ENCODE measurements at places on chromosomes 4 and X.

GRCh38 chrX:18377796-18378195 is 23.3 kb upstream of the SCML2 start:
- DNase-seq = peak; percentile 1

GRCh38 chr4:152540293-152540674 is 4.4 kb upstream of the FBXW7 start:
- no peak for DNase-seq

DNA sequence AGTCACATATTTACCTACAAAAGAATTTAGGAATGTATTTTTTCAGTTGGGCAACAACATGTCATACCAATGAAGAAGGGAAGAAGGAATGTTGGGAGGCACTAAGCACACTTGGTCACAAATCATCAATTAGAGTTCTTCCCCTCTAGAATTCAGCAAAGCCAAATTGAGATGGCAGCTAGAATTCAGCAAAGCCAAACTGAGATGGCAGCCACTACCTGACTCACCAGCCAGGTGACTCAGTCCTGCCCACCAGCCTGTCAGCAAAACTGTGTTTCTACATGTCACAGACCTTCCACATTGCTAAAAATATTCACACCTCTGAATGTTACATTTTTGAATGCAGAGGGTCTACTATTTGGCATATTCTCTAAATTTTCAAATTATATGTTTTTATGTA is 63.2 kb upstream of the NOCT start:
- no peak for DNase-seq

DNA sequence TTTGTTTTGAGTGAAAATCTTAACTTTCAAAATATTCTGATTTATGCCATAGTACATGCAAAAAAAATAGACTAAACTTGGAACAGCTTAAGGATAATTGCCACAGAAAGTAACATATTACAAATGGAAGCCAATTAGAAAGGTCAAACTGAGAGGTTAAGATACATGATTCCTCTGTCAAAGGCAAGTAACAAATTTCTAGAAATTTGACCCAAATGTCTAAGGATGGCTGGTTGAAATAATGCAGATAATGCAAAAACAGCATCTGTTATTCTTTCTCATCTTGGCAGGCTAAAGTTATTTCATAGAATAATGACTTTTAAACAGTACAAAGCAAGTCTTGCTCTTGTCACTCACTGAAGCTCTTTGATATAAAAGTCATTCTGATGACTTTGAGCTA is 10.5 kb downstream of the FGF5 start:
- no peak for DNase-seq

GRCh38 chrX:11111037-11111851 is at the start of gene HCCS:
TSS of gene HCCS (plus strand) at chrX:11111332. CDS start at chrX:11112061, 729 bp downstream.
- DNase-seq = peak; percentile 75

DNA sequence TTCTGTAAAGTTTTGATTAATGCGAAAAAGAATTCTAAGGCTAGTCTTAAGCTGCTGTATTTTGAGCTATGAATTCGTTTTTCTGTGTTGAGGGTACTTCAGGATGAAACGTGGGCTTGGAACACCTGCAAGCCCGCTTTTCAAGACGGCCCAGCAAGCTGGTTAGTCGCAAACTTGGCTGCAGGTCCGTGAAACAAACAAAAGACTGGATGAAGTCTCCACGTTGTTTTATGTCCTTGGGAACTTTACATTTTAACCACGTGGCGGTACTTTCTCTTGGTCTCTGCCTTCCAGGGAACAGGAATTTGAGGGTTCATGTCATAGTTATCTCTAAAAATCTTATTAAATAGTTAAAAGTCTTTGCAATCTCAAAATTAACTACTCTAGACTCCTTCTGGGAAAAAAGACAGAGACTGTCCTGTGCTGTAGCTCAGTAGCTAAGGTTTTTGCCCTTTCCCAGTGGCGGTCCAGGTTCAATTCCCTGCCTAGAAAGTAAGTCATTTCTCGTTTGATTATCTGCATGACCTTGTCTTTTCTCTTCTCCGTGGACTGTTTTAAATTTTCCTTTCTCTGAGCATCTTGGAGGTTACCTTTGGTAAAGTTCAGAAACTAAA is 21.0 kb downstream of the TENM3 start:
- DNase-seq = no peak

DNA sequence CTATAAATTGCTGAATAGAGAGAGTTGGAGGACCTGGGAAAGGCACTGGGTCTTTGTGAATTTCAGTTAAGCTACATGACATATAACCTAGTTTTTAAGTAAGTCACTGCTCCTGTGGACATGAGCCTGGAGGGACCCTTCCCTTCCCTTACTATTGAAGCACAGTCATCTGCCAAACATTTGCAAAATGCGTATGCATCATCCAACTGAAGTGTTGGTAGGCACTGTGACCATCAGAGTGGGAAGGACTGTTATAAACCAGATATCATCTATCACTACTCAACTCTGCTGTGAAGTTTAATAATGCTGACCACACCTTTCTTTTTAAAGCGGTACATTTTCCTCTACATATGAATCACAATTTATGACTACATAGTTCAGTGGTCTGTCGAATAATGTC is 5.2 kb downstream of the GABRA3 start:
- DNase-seq = no peak

DNA sequence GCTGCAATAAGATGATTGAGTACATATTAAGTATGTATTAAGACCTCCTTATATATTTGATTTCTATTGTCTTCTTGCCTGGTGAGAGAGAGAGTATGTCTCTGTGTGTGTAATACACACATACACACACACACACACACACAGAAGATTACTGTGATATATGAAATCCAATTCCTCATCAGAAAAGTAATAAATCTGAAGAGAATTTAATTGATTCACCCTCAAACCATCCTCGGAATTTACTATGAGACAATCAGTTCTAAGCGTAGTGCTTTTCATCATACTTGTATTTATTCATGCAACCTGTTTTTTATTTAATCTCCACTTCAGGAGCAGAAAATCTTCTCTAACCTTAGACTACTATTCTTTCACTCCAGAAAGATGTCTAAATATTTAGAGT is 62.3 kb upstream of the TLL1 start:
- no peak for DNase-seq

GRCh38 chrX:261919-262352 is 19.2 kb upstream of the PLCXD1 start:
- no peak for DNase-seq

- DNase-seq = no peak
Observed at GRCh38 chr4:161359491-161359890, 804.3 kb downstream of the FSTL5 start.

GRCh38 chr4:122827879-122828601 is 1.4 kb downstream of the FGF2 start:
- peak; percentile 35 for DNase-seq

- DNase-seq = no peak
Observed at GRCh38 chr4:73902038-73902637, 32.9 kb downstream of the CXCL1 start.

DNA sequence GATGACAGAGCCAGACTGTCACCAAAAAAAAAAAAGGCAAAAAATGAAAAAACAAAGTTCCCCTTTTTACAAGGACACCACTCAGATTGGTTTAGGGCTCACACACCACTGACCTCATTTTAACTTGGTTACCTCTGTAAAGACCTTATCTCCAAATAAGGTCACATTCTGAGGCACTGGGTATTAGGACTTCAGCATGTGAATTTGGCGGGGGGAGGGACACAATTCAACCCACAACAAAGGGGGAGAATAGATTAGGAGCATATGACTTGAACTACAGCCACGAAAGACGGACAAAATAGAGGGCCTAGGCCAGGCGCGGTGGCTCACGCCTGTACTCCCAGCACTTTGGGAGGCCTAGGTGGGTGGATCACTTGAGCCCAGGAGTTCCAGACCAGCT is 31.0 kb upstream of the ARAF start:
- DNase-seq = no peak

DNA sequence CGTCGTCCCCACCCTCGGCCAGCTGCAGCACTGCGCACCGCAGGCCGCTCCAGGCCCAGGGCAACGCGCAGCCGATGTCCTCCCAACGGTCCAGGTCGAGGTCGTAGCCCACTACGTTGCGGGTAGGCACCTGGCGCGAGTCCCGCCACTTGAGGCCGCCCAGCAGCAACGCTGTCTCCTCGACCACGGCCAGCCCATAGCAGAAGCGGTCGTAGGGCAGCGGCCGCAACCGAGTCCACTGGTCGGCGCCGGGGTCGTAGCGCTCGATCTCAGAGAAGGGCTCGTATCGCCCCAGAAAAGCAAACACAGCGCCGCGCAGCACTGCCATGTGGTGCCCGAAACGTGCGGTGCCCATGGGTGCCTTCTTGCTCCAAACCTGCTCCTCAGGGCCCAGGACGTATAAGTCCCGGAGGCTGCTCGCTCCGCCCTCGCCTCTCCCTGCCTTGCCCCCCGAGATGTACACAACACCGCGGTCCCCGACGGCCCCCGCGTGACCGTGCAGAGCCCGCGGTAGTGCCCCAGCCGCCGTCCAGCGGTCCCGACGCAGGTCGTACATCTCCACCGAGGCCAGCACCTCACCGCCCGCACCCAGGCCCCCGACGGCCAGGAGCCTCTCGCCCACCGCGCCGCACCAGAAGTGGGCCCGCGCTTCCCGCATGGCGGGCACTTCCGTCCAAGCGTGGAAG is 2.1 kb downstream of the KLHL34 start:
- DNase-seq = no peak

GRCh38 chr4:175770555-175770954 is 41.5 kb downstream of the GPM6A start:
- DNase-seq = no peak

GRCh38 chr4:174928174-174928573 is 10.0 kb downstream of the ADAM29 start:
- DNase-seq = no peak

DNA sequence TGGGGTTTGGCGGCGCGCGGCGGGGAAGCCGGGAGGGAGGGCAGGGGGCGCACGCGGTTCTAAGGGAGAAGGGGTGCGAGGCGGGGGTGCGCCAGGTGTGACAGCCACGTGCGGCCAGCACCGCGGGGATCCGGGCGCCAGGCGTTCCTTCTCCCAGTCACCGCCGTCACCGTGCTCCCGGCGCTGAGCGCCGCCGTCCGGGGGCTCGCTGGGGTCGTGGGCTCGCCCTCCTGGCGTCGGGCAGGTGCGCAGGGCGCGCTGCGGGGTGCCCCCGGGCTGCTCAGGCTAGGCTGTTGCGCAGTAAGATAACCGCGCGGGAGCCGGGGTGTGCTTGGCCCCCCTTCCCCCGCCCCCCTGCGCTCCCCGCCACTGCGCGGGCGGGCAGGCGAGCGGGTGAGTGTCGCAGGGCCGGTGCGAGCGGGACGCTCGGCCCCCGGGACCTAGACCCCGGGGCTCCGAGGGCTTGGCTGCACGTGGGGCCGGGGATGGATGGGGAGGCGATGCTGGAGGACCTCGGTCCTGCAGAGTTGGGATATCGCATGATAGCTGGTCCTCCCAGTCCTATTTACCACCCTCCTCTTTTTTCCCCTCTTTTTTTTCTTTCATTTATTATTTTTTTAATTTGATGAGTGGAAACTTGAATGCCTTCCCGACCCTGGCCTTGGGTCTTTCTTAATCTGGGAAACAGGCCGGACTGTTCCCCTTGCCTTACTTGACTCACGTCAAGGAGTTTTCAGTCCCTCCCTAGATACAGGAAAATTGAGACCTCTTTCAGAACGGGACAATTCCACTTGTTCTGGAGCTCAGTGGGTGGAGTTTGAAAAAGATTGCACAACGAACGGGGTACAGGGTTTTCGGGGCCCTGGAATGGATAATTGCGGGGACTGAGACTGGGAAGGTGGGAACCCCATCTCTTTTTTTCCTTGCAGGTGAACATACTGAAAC is 797 bp downstream of the TXLNG start:
- DNase-seq = no peak

DNA sequence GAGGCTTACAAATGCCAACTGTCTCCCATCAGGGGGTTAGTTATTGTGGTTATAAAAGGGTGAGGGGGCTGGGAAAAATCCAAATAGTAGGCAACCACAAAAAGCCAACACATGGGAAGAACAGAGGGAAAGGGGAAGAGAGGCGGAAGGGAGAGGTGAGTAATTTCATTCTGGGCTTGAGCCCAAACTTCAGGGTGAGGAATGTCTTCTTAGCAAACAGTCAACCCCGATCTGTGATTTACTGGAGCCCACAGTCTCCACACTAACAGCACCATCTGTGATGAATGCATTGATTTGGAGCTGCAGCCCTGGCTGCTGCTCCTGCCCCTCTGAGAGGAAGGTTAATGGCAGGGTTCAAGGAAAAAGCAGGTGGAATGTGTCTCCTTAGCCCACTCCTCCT is 162.2 kb upstream of the GPR101 start:
- DNase-seq = no peak

GRCh38 chr4:104677116-104677515 is 182.4 kb upstream of the CXXC4 start:
- no peak for DNase-seq

DNA sequence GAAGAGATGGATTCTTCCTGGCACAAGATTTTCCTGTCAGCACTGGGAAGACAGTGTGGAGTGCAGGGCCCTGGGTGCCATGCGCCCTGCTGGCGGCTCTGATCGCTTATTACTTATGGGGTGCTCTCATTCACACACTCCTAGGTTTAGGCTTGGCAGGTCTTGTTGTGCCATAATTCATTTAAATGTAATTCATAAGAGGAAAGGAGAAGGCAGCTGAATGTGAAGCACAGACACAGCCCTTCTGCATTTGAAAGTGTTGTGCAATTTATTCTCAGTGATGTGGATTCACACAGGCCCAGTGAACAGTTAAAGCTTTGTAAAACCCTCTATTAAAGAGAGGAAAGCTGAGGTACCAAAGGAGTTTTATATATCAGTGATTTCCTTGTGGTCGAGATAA is 249.7 kb downstream of the C4orf33 start:
- no peak for DNase-seq

GRCh38 chr4:148044089-148044911 is 312.4 kb downstream of the ARHGAP10 start:
- DNase-seq = no peak

DNA sequence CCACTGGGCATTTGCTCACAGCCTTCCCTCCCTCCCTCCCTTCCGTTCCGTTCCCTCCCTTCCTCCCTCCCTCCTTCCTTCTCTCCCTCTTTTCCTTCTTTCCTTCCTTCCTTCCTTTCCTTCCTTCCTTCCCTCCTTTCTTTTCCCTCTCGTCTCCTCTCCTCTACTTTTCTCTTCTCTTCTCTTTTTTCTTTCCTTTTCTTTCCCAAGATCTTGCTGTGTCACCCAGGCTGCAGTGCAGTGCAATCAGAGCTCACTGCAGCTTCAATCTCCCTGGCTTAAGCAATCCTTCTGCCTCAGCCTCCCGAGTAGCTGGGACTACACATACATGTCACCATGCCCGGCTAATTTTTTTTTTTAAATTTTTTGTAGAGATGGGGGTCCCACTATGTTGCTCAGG is 26.7 kb upstream of the ING2 start:
- DNase-seq = no peak

GRCh38 chrX:9396930-9397329 is 67.9 kb upstream of the TBL1X start:
- no peak for DNase-seq

DNA sequence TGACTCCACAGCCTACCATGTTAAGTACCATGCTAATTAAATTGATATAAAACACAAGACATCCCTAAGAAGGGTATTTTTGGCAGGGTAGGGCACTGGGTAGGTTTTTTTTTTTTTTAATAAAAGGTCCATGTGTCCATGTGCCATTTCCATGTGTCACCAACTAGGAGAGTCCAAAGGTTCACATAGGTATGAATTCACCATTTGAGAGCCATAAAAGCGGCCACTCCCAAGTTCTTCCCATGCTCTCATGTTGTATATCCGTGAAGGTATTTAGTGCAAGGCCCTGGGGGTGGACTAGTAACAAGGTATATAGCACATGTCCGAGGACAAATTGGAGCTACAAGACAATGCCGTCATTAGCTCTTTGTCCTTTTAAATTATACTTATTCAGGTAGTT is 107.3 kb downstream of the PDE5A start:
- DNase-seq = no peak

Data from stimulated activated CD4-positive, alpha-beta T cell treated with anti-CD3 and anti-CD28 coated beads, Interleukin-12 subunit alpha, Interleukin-12 subunit beta, amount 100 ng/mL, for 48 hours (primary cell).